ENCODE measurements at places on chromosomes 1 and 21.

DNA sequence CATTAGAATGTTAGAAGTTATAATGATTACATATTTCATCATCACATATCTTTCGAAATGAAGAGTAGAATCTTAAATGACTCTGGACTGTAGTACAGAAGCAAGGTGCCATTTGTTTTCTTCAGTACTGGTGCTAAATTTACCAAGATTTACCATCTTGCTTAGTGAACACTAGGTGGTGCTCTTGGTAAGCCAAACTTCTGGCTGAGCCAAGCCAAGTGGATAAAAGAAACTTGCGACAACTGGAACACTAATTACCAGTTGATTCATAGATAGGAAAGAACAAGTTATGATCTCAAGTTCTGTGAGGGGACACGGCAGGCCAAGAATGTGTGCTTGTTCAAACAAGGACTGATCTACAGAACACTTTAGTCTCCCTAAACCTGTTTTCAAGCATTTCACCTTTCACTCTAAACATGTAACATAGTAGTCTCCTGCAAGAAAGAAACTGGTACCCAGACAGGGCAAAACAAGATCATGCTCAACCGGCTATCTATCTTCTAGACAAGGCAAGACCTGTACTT lies 19.8 kb downstream of the SPRTN start:
- DNase-seq = no peak

- no peak for DNase-seq
These were observed 108.2 kb downstream of the GALNT2 start for GRCh38 chr1:230175163-230175747.

DNA sequence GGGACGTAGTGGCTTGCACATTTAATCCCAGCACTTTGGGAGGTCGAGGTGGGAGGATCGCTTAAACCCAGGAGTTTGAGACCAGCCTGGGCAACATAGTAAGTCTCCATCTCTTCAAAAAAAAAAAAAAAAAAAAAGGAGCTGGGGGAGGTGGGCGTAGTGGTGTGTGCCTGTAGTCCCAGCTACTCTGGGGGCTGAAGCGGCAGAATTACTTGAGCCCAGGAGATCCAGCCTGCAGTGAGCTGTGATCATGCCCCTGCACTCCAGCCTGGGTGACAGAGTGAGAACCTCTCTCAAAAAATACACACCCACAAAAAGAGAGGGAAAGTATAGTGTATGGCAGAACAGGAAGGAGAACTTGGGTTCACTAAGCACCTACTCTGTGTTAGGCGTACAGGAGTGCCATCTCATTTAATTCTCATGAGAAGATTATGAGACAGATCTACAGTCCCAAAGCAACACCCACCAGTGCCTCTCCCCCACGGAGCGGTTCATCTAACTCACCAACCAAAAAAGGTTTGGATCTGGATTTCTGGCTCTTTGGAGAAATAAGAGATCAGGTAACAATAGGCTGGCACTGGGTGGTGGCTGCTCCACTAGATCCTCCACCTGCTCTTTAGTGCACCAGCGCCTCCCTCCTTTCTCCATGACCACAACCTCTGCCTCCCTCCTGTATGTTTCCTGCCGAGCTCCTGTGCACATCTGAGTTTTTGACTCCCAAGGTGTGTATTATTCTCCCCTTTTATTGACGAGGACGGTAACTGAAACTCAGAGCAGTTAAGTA lies 1.4 kb upstream of the TRAF5 start:
- DNase-seq = no peak

DNA sequence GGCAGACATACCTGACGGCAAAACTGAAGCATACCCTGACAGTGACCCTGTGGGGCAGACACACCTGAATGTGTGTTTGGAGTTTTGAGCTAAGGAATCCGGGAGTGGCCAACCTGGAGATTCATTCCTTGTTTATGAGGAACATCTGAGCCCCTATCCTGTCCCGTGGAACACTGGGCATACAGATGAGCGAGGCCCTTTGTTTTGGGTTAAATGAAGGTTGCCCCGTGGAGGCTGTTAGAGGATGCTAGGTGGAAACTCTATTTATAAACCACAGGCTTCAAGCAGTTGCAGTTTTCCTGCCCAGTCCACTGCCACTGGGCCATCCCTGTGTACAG lies 18.1 kb downstream of the GALNT2 start:
- DNase-seq = no peak

- DNase-seq = no peak
These were observed 345.8 kb downstream of the KIF26B start for GRCh38 chr1:245500546-245500945.

DNA sequence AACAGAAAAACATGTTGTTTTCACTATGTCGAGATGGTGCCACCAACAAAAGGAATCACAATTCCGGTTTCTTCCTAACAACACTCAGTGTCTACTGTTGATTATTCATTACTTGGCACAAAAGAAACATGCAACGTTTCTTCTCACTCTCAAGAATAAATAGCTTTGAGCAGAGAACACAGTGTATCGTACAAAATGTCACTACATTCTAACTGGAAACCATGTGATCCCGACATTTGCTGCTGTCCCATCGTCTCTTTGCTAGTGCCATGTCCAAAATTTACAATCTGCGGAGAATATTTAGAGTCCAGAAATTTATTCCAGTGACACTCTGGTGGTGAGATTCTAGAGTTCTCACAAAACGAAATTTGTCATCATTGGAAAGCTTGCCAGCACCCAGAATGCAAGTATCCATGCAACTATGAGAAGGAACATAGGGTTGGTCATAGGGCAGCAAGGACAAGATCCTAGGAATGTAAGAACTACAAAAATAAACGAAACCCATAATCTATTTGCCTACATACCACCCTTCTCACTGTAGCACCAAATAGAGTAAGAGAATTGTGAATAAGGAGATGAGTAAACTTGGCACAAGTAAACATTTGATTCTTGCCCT lies 505.1 kb downstream of the LTN1 start:
- no peak for DNase-seq

DNA sequence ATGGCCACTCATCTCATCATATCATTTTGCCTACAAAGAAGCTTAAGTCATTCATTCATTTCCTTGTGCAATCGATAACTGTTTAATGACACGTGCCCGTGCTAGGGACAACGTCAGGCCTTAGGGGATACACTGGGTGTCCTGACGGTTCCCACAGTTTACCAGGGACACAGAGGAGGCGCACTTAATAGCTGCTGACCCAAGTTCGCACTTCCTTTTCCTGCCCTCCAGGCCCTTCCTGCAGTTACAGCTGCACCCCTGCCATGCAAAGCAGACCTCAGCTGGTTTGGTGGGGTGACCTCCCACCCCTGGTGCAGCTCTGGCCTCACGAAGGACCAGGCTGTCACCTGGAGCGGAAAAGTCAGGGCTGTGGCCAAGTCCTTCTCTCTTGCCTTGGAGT lies 4.2 kb downstream of the SPATA21 start:
- no peak for DNase-seq

DNA sequence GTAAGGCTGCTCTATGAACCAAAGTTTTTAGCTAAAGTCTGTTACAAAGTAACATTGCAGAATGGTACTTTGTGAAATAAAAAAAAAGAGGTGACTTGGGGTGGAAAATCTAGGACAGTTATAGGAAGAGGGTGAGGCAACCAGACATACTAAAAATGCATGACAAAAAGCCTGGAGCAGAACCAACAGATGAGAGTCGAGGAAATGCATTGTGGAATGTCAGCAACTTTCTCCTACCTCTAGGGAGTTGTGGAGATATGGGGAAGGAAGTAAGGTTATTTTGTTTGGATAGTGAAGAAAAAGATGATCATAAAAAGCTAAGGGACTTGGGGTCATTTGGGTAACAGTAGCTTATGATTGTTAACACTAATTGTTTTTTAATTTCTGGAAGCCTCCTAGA lies 295.6 kb downstream of the S1PR1 start:
- no peak for DNase-seq

GRCh38 chr1:66266756-66267155 lies 267.2 kb upstream of the SGIP1 start:
- DNase-seq = no peak

DNA sequence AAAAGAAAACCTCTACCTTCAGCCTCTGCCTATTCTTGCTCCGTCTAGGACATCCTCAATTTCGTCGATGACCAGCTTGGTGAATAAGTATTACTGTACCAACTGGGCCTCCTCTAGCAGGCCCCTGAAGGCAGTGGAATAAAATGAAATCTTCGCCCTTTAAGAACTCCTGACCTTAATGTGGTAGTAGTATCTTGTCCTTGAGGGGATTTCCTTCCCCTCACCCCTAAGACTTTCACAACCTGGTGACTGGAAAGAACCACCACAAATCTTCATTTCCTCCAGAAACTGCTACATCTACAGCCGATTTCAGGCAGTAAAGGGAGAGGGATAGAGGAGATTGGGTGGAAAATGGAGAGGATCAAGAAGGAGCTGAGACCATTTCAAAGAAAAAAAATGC lies 1.6 kb upstream of the HAX1 start:
- DNase-seq = no peak

DNA sequence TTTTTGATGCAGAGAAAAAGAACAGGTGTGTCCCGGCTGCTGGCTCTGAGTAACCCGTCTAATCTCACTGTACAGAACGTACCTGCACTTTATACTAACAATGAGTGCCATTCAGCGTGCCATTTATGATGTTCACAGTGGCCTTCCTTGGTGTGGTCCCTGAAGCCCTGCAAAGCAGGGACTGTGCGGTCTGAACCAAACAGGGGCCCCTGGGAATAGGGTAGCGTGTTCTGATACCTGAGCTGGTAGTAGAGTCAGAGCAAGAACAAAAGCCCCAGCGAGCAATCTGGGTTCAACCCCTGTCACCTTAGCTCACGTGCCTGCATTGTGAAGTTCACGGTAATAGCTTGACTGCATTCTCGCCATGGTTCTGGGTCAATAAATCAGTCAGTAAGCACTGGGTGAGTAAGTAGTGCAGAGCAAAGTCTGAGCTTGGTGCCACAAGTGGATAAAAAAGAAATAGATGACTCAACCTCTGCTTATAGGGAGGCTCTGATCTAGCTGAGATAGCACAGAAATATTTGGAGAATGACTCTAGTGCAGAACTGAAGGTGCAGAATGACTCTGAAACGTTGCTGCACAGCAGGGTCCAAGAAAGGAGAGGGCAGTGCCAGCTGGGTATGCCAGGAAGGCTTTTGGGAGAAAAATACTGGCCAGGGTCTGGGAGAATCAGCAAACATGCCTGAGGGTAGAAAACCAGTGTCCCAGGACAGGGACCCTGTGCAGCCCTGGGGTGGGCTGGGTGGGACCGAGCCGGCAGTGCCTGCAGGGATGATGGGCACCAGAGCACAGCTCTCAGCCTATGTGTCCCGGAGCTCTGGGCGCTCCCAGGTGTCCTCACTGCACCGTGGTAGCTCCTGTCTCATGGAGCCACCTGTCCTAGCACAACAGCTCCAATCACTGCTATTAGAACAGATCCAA lies 125.9 kb downstream of the RHOU start:
- no peak for DNase-seq

GRCh38 chr1:26358411-26359384 lies 4.8 kb upstream of the CRYBG2 start:
- peak; percentile 54 for DNase-seq
